ENCODE measurements at places on chromosomes 7 and 10.

- no peak for DNase-seq
Observed at GRCh38 chr10:93225938-93226337, 152.2 kb downstream of the CYP26A1 start.

- no peak for DNase-seq
Observed at GRCh38 chr7:70056363-70056762, 458.1 kb downstream of the AUTS2 start.

DNA sequence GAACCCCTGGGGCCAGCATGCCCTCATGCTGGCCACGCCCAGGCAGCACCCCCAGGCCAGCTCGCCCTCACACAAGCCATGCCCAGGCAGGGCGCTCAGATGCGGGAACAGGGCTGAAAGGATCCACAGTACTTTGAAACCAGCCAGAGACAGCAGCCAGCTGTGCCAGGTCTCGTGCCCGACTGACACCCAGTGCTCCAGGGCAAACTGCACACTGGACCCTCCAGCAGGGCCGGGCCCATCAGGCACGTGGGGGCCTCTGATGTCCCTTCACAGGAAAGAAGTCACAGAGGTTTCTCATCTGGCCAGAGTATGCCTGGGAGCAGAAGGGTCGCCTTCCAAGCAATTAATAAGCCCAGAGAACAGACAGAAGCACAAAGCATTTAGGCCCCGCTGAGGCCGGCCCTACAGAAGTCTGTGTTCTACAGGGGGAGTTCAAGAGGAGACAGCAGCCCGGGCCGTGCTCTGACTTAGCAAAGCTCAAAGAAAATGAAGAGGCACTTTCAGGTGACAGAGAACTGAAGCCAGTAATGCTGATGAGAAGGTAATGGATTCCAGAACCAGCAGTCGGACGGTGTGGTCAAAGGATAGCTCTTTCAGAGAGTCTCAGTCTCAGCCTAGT, 21.4 kb downstream of the MAD1L1 start:
- no peak for DNase-seq

DNA sequence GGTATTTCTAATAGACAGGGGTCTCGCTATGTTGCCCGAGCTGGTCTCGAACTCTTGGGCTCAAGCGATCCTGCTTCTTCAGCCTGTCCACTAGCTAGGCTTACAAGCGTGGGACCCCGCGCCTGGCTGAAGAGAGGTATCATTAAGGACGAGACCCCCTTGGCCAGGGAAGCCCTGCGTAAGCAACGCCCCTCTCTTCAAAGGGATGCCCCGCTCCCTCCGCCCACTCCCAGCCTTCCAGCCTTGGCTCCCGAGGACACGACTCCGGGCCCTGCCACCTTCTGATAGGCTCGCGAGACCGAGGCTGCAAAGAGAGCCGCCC, 220 bp upstream of the ZKSCAN5 start:
- DNase-seq, result no peak

- no peak for DNase-seq
Observed at GRCh38 chr10:102729029-102730026, 14.4 kb upstream of the WBP1L start.

DNA sequence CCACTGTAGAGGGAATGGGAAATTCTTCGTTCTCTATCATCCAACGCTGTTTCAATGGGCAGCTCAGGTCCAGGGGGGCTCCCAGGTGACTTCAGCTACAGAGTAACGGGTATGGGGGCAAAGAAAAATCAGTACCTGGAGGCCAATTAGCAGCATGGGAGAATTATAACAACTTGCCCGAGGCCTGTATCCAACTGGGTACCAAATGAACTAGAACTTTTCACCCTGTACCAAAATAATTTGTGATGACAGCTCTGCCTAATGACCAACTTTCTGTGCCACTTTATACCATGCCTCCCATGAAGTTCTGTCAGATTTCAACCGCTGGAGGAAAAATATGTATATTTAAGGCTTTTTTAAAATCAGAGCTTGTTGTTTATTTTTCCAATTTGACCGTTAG, 467.1 kb downstream of the PARD3 start:
- DNase-seq, result no peak

DNA sequence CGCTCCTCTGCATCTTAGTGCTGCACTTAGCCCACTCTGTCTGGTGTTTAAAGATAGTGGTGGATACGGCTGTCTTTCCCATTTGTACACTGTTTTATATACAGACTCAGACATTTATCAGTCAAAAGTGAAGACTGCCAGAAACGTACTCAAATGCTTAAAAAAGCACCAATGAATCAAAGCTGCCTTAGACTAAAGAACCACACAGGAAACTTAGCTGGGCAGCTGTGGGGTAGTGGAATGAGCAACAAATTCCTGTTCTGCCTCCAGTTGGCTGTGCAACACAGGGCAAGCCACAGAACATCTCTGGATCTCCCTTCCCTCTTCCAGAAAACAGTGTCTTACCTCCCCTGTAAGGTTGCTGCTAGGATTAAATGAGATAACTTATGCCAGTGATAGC, 76.0 kb downstream of the ATXN7L1 start:
- no peak for DNase-seq
